Stimulated activated CD8-positive, alpha-beta memory T cell treated with anti-CD3 and anti-CD28 coated beads, Interleukin-7, amount 100 ng/mL, for 1 hour (primary cell): ENCODE measurements at places on chromosomes 1 and 21.

- no peak for DNase-seq
Measured at GRCh38 chr1:112850034-112850757, 105.8 kb downstream of the SLC16A1 start.

GRCh38 chr21:46666941-46667740, 31.7 kb downstream of the PRMT2 start:
- DNase-seq: no peak

GRCh38 chr1:81998165-81998564, 197.4 kb downstream of the ADGRL2 start:
- no peak for DNase-seq

GRCh38 chr1:164515231-164515630, 43.8 kb upstream of the PBX1 start:
- no peak for DNase-seq

DNA sequence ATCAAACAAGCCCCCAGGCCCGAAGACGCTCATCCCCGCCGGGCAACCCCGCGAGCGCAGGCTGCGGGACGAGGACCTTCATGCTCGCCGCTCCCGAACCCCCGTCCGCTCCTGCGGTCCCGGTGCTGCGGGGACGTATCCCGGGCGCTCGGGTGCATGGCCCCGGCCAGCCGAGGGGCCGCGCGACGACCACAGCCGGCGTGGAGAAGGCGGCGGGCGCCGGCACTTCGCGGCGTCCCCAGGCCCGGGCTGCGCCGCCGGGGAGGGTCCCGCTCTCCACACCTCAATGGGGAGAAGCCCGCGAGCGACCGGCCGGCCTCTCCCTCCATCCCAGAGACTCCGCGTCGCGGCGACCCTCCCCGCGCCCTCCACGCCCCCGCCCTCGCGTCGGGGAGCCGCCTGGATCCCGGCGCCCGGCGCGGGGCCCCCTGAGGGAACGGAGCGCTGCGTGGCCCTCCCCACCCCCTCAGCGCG, 401 bp downstream of the ERRFI1 start:
- DNase-seq: no peak

GRCh38 chr1:20903437-20903836, 116.3 kb upstream of the HP1BP3 start:
- DNase-seq: no peak

DNA sequence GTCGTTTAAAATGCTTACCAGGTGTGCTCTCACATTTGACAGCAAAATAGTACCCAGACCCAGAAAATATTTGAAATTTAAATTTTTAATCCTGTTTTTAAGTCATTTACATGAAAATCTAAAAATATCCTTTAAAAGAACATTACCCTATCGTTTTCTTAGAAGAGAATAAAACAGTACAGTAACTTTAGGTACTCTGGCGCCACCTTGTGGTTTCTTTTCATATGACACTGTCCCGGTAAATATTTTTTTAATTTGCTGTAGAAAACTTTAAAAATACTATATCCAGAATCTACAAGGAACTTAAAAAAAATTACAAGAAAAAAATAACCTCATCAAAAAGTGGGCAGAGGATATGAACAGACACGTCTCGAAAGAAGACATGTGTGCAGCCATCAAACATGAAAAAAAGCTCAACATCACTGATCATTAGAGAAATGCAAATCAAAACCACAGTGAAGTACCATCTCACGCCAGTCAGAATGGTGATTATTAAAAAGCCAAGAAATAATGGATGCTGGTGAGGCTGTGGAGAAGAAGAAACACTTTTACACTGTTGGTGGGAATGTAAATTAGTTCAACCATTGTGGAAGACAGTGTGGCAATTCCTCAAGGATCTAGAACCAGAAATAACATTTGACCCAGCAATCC, 129.2 kb downstream of the RGS21 start:
- DNase-seq: peak; percentile 4

DNA sequence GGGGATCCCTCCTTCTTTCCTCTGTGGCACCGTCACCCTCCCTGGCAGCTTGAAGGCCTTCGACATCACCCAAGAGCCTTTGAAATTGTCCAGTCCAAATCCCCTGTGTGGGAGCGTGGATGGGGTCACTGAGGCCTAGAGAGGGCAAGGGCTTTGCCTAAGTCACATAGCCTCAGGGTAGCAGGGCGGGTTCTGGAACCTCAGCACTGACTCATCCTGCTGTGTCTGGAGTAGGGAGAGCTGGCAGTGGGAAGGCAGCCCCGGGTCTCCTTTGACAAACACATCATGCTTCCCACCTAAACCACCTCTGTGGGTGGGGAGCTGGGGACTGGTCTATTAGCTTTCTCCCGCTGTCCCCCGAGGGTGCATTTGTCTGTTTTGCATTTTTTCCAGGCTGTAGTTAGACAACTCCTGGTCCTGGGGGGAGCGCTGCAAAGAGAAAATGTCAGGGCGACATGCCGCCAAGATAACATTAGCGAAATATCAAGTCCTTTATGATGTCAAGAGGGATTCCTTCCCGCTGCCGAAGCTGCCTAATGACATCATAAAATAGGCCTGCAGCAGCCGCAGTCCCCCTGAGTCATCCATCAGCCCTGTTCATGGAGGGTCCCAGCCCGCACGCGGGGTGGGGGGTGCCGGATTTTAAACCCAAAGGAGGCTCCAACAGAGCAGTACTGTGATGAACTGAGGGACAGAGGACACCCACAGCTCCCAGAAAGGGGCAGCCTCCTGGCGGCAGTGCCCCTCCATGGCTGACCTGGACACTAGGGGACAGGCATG, 77.0 kb upstream of the POU3F1 start:
- DNase-seq: no peak

GRCh38 chr1:32372149-32372756, 9.9 kb downstream of the TSSK3 start:
- DNase-seq: no peak

DNA sequence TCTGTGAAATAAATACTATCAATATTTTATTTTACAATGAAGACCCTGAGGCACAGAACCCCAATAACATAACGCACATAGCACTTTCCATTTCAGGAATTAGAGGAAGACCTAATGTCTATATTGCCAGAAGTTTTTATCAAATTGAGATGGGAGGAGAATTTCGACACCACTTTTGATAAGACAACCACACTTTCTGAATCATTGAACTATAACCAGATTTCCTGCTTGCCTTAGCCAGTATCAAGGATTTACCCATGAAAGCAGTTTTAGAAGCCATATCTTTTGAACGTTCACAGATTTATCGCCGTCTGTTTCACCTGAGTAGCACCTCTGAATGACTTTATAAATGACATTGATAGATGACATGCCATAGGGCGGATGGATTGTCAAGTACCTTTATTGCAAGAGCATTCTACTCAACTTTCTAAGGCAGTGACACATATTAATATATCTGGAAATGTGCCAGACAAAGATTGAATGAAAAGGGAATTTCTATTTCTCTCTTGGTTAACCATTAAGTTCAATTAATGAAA, 768.4 kb downstream of the LTN1 start:
- DNase-seq: no peak

DNA sequence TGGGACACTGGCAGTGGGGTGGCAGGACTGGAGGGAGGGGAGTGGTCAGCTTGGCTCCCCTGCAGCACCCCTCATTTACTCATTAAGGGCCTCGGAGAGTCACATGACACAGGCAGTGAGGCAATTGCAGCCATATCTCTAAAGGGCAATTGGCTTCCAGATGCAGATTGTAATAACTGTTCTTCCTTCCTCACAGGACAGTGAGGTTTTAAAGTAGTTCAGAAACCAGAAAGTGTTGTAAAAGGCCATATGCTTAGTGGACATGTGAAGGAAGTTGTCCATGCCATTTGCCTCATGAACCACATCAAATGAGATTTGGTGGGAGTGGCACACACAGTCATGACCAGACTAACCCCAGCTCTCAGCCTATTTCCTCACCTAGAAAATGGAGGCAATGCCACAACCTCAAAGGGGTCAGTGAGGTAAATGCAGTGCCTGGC, 11.1 kb downstream of the MTX1 start:
- no peak for DNase-seq

DNA sequence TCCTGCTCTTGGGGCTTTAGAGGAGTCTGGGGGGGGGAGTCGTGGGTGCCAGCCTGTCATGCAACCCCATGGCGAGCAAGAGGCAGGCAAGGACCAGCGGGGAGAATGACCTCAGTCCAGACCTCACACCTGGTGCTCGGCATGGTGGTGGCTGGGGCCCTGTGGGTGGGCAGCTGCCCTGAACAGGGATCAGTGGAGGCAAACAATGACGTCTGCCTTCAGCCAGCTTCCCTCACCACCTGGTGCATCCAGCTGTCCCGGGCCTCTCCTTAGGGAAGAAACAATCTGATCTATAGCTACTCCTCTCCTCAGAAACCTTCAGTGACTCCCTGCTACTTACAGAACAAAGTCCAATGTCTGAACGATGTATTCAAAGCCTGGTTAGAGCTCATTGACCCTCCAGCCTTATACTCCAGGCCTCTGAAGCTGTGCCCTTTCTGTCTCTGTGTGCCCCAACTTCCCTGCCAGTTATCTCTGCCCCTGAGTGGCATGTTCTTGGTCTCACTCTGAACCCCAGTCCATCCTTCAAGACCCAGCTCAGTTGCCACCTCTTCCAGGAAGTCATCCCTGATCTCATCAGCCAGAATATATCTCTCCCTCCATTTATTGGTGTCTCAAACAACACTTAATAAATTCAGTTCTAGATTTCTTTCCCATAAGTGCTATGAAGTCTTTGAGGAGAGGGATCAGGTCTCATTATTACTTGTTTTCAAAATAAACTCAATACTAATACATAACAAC, 6.6 kb downstream of the PADI2 start:
- DNase-seq: no peak

GRCh38 chr1:246579818-246580217, 13.6 kb downstream of the CNST start:
- no peak for DNase-seq

- no peak for DNase-seq
Measured at GRCh38 chr1:74420467-74420866, 91.9 kb downstream of the LRRC53 start.

- no peak for DNase-seq
Measured at GRCh38 chr1:167294528-167294927, 73.8 kb downstream of the POU2F1 start.

DNA sequence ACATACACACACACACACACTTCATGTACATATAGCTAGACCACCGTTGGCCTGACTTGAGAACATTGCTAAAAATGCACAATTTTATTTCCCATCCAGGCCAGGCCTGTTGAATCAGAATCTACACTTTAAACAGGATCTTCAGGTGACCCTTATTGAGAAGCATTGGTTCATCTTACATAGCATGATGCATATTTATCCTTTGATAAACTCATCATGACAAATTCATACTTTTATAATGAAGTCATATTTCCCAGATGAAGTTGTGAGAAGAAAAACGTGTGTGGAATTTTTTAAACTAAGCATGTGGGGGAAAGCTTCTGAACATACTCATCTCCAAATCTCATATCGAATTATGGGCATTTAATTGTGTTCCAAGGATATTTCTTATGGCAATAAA, 877.7 kb downstream of the MRPL39 start:
- DNase-seq: no peak

GRCh38 chr1:171909711-171910110, 68.4 kb downstream of the DNM3 start:
- no peak for DNase-seq

DNA sequence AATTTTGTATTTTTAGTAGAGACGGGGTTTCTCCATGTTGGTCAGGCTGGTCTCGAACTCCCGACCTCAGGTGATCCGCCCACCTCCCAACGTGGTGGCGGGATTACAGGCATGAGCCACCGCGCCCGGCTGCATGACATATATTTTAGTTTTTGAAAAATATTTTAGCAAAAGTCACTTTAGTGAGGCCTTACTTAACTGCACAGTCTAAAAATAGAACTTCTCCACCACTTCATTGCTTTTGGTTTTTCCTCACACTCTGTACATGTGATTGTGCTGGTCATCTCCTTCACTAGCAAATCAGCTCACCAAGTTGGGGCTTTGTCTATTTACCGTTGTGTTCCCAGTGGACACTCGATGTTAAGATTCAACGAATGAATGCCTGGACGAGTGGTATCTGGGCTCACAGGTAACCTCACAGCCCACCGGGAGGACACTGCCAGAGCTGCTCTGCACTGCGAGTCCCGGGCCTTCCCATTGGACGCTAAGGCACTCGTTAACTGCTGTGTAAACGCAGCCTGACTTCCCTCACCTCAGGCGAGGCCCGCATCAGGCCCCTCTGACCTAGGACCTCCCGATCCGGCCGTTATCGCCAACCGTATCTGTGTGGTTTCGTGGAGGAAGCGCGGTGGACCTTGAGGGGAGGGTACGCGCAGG, 14.0 kb upstream of the ZNF692 start:
- no peak for DNase-seq

- no peak for DNase-seq
Measured at GRCh38 chr1:223811634-223812101, 34.1 kb downstream of the TP53BP2 start.

GRCh38 chr1:229119876-229120275, 151.0 kb upstream of the RAB4A start:
- DNase-seq: no peak

DNA sequence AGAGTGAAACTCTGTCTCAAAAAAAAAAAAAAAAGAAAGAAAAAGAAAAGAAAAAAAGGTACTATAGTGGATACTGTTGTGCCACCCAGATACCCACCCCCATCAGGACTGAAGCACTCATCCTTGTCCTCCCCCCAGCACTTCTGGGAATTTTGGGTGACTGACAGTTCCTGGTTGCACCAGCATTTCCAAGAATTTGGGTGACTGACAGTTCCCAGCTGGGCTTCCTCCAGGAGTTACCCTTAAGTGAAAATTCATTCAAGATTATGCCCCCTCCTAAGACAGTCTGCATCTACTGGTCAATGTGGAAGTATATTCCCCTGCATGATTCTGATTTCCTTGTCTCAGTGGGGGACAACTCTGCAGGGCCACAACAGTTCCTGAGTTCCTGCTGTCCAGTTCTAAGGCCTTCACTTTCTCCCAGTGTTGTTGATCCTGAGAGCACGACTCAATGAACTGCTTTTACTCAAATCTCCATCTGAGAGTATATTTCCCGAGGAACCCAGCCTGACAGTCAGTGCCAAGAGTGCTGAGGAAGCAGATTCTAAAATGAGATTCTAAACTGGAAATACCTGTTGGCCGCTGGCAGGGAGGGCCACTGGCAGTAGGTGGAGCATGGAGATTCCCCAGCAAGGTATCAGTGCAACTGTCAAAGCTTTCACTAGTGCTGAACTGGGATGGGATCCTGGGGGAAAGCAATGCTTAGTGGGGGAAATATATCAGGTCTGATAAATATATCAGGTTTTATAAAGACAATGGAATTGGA, 18.5 kb downstream of the RIIAD1 start:
- no peak for DNase-seq
